Type B pancreatic cell (in vitro differentiated cells): ENCODE measurements at places on chromosomes 6 and 20. TPM values are rescaled to one million over a fixed set of nuclear protein-coding genes. Genes with fewer than 3 reads are reported as not detected.
A peak's percentile ranks its signal among the peaks of the same experiment; 100 is the strongest.

The NRN1 gene
- total RNA-seq: 0.48 and 6.3 TPM in 2 replicates

The NEURL2 gene
- total RNA-seq: 6.4 TPM in 2 replicates

The NKAIN2 gene
- 0.81 and 1.7 TPM in 2 replicates for total RNA-seq

DNA sequence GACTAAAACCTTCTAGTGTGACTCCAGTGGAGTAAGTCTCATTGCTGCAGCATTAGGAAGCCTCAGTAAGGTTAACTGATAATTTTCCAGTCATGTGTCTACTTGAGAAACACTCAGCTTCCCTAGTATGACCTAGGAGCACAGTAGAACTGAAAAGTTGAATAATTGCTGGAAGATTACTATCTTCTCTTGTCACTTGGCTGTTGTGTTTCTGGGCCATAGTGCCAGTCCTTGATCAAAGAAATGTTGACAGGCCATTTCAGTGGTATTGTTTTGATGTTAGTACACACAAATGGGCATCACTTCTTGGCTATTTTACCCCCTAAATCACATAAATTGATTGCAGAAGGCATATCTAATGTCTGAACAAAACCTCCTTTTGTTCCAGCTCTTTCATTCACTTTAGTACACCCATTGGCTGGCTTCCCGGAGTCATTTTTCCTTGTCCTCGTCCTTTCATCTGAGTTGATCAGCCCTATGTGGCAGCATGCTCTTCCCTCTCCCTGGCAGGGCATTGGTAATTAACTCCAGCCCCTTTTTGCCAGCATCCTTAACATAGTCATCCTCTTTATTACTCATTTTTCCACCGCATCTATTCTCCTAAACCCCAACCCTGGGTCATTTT, 6.0 kb downstream of the ENPP3 start:
- DNase-seq: no peak

DNA sequence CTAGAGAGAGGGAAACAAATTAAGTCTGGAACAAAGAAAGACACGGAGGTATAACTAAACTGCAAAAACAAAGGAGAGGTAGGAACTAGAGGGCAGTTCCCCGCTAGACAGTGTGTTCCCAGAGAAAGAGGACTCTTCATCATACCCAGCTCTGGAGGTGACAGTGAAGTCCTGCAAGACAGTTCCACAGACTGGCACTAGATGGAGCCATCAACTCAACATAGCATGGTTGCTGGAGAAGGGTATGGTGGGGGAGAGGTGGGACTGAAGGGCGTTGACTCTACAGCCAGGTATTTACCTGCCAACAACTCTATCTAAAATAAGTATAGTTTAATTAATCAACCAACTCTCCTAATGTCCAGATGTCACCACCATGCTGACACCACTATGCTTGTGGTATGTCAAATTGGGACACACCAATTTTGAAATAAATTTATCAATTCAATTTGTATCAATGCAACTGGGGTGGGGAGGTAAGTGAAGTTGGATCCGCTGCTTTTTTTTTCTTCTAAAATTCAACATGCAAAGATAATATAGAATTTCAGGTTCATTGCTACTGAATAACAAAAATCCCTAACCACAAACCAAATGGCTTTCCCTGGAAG, 9.7 kb downstream of the BACH2 start:
- no peak for DNase-seq

DNA sequence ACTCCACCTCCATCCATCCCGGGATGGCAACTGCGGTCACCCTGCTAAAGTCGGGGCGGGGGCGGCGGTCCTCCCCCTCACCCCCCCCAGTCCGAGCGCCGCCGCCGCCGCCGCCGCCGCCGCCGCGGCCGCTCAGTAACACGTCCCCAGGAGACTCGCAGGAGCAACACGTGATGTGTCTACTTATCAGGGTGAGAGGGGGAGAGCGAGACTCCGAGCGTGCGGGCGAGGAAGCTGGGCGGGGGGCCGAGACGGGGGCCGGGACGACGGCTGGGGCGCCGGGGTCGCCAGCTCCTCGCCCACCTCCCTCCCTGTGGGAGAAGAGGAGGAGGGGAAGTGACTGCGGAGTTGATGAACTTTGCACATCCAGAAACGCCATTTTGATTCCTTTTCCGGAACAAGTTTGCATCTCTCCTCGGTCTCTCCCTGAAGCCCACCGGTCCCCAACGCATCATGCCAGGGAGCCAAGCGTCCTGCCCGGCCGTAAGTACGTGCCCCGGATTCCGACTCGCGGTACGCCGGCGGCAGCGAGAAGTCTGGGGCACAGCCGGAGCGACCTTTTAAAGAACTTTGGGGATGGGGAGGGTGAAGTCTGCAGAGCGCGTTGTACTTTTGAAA, at the start of gene RREB1:
Gene RREB1, plus strand, starts transcription at position 384 of the 618 bp plus-strand sequence. CDS start 73,951 bp downstream, outside the sequence.
- DNase-seq: peak; percentile 73

DNA sequence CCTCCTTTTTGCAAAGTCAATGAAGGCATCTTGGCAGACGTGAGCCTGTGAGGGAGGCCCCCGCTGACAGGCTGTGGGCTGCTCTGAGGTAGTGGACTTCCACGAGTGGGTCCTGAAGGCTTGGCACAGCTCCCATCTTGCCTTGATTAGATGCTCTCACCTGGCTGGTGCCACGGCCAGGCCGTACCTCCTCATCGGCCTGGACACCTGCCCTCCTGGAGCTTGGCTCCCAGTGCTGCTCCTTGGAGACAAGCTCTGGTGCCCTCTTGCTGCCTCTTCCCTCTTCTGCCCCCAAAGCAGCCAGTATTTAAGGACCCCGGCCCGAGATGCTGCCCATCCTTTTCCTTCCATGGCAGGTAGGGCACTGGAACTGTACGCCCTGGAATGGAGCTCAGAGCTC, 93.5 kb downstream of the ERMARD start:
- DNase-seq: peak; percentile 47

DNA sequence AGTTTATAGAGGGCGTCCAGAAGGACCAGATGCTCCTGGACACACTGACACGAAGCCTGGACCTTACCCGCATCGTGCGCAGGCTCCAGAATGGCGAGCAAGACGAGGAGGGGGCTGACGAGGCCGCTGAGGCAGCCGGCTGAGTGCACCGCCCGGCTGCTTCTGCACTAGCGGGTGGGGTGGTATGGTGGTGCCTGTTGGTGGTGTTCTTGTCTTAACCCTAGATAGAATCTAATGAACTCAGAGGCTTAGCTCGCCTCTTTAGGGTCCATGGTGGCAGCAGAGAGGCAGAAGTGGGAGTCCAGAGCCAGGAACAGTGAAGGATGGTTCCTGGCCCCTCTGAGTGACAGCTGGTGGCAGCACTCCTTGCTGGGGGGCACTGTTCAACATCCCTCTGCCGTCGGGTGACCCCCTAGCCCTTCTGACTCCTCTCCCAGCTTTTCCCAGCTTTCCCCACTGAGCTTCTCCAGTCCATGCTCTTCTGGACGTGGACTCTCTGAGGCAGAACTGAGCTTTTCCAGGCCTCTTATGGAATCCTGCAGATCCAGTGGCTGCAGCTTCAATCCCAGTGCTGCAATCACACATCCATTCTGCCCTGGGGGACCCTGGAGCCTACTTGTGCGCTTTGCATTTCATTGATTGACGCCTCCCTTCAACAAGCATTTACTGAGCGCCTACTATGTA, 6.2 kb downstream of the GUCA1A start:
- DNase-seq: no peak

GRCh38 chr20:15449061-15449460, 1111.6 kb upstream of the FLRT3 start:
- no peak for DNase-seq
